ENCODE measurements at places on chromosomes 4 and X.

GRCh38 chr4:3852309-3852708 lies 86.1 kb downstream of the ADRA2C start:
- DNase-seq = no peak

GRCh38 chrX:152733261-152733975 lies at the start of the genes CSAG1 and MAGEA12:
Gene CSAG1 (minus strand): TSS chrX:152733721. CDS start chrX:152732460, 1,261 bp downstream.
Gene MAGEA12 (plus strand): TSS chrX:152733757. CDS start chrX:152736162, 2,405 bp downstream.
- DNase-seq = peak; percentile 76

DNA sequence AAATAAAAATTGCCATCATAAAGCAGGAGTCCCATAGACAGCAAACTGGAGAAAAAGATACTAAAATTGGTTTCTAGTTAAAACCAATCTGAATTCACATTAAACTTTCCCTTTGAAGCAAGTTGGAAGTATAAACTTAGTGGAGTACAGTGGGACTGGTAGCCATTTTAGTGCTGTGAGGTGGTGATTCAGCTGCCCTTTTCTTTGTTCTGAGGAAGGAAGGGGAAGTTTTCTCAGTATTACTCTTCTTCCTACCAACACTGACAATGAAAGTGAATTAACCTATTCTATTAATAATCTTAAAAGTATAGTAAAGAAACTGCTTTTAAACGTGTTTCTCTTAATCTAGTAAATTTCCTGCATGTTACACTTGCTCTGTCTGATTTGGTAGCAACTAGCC lies 36.7 kb downstream of the SLC9A6 start:
- DNase-seq = no peak

GRCh38 chr4:3640587-3640962 lies 108.4 kb upstream of the LRPAP1 start:
- no peak for DNase-seq

DNA sequence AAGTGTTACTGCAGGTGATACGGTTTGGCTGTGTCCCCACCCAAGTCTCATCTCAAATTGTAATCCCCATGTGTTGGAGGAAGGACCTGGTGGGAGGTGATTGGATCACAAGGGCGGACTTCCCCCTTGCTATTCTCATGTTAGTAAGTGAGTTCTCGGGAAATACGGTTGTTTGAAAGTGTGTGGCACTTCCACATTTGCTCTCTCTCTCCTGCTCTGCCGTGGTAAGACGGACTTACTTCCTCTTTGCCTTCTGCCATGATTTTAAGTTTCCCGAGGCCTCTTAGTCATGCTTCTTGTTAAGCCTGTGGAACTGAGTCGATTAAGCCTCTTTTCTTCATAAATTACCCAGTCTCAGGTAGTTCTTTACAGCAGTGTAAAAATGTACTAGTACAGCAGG lies 65.2 kb upstream of the SLC7A11 start:
- DNase-seq = no peak

DNA sequence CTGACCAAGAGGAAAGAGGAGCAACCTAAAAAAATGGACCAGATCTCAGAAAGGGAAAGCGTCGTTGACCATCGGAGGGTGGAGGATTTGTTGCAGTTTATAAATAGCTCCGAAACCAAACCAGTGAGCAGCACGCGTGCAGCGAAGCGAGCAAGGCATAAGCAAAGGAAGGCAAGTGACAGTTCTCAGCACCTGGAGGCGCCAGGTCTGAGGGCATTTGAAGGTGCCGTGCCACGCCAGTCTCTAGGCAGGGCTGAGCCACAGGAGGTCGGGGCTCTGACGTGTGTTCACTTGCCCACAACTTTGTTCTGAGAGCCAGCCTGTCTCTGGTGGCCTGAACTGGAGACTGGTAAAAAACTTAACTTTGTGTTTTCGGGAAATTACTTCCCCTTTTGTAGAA lies 59.7 kb downstream of the TNIP2 start:
- DNase-seq = no peak

GRCh38 chr4:81666491-81666890 lies 194.8 kb upstream of the RASGEF1B start:
- peak; percentile 58 for DNase-seq

- no peak for DNase-seq
Observed at GRCh38 chr4:81607950-81608349, 136.2 kb upstream of the RASGEF1B start.

DNA sequence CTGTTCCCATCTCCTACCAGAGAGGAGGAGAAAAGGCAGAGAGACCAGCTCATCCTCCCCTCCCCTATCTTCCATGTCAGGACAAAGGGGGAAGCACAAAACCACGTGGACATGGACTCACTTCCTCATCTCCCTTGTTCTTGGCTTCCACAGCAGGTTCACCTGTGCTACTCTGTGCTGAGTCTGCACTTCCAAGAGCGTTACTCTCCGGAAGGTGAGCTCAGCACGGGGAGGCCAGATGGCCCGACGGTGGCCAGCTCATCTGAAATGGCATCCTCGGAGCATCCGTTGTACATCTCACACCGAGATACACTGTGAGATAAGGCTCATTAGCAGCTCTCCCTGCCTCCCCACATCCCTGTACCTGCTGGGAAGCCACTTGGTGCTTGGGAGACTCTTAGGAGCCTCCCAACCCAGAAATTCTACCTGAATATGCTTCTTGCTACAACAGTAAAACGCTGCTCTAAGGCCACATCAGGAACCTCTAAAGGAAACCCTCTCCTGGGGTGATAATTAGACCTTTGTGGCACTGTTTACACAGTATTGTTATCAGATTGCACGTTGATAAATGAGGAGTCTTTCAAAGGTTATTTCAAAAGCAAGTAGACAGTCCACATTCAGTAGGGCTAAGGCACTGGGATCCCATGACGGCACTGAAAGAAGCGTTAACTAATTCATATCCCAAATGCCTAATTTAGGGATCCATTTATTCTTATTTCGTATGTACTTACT lies 19.4 kb downstream of the LGI2 start:
- DNase-seq = peak; percentile 96

GRCh38 chr4:185782523-185782922 lies 29.5 kb downstream of the SORBS2 start:
- peak; percentile 1 for DNase-seq

DNA sequence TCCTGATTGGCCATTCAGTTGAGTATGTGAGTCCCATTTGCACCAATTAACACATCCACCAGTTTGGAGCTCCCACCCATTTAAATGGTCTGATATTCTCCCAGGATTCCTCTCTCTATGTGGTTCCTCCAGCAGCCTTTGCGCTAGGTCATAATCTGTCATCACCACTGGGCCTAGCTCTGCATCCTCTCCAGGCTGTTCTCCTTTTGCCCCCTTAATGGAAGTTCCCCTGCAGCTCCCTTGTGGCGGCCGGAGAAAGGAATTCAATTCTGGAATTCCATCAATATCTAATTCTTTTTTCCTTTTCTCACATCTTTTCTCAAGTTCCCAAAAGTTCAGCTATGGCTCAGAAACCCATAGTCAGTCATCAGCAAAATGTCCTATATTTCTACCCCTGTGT lies 2184.4 kb upstream of the AGA start:
- DNase-seq = no peak

DNA sequence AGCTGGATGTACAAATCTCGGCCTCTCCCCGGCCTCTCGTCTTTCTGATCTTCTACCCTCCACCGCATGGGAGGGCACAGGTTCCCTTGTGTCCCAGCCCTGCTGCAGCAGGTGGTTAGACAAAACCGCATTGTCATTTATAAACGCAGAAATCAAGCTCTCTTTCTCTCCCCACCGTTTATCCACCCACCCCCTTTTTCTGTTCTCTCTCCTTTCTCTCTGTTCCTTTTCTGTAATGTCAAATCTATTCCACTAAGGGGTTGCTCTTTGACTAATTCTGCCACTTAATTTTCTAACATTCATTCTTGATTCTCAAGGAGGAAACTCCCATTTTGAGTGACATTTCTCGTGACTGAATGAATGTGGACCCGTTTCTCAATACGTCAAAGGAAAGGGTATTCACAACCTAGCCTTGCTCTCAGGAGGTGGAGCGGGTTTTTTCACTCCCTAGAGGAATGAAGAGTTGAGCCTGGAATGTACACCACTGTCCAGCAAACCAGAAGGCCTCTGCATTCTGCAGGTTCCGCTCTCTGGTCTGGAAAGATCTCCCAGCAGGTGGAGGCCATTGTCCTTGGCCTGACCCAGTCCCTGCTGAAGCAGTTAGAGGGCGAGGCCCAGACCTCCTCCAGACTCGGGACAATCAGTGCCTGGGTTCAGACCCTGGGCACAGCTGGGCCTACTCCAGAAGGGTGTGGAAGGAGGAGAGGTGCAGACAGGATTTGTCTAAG lies 70.9 kb upstream of the ENPP6 start:
- DNase-seq = no peak

DNA sequence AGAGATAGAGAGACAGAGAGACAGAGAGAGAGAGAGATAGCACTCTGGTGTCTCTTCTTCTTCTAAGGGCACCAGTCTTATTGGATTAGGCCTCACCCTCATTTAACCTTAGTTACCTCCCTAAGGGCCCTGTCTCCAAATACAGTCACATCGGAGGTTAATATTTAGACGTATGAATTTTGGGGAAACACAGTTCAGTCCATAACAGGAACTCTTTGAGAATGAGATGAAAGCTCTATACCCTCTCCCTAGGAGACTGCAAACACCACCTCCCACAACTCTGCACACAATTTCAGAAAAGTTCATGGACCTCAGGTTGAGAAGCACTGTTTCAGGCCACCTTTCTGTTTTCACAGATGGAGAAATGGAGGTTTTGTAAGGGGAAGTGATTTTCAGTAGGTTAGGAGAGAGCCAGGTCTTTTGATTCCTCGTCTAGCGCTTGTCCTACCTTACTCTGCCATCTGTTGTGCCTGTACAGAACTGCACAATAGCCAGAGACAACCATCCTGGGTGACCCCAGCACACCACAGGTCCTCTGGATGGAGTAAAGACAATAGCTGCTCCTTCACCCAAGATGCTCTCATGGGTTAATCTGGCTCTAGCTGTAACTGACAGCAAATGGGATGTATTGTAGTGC lies 16.9 kb upstream of the LOC101059915 start:
- DNase-seq = no peak

- DNase-seq = no peak
Observed at GRCh38 chr4:72531322-72531721, 37.7 kb downstream of the ADAMTS3 start.

DNA sequence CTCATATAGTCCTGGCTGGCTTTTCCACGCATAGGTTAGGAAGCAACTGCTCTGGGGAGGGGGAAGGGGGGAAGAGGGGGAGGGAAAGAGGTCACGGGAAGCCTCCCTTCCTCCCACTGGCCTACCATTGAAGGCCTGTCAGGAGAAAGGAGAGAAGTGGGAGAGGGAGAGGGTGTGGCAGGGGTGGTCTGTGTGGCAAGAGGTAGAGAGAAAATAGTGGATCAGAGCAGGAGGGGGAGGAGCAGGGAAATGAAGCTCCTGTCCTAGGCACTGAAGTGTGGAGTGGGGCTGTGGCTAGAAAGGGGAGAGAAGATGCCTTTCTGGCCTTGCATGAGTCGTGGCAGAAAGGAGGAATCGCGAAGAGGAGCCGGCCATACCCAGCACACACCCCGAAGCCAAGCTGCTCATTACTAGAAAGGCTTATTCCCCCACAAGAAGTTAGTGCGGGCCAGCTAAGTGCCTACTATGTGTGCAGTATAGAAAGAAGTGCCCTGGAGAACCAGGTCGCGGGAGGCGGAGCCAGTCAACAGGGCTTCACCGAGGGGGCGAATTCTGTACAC lies 1.1 kb upstream of the TMEM164 start:
- no peak for DNase-seq

DNA sequence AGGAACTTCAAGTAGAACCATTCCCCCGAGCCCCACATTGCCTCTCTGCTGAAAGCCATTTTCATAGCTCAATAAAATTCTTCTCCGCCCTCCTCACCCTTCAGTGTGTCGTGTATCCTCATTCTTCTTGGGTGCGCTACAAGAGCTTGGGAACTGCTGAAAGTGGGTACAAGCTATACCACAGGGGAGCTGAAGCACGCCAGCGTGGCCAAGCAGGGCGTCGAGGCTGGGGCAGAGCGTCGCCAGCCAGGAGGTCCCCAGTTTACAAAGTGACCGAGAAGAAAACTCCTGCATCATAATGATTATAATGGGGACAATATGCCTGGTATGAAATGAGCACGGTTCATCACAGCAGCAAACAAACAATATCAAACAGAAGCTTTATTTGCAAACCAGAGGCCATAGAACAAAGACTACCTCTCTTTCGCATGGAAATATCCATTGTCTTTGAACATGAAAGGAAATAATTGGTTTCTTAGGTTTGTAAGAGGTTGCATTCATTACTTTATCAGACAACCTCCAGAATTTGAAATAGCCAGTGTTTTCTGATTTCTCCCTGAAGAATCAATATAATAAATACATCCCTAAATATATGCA lies 34.3 kb downstream of the RELL1 start:
- no peak for DNase-seq

DNA sequence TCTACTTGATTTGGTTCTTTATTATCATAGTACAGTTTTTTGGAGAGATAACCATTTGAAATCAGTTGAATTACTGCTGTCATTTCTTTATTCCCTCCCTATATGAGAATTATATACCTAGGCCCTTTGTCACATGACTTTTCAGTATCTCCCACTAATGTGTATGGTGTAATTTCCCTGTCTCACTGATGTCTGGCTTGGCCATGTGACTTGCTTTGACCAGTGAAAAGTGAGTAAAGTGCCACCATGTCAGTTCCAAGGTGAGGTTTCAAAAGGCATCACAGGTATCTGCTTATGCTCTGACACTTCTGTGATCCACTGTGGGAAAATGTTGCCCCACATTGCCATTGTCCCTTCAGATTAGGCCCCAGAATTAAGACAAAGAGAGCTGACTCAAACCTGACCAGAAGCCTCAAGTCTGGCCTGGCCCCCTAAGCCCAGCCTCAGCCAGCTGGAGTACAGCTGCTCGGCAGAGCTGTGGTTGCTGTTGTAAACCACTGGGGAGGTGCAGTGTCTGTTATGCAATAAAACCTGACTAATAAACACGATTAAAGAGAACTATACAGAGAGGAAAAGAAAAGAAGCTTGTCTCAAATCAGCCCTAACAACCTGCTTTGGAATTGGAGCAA lies 27.5 kb downstream of the SETD7 start:
- DNase-seq = no peak

DNA sequence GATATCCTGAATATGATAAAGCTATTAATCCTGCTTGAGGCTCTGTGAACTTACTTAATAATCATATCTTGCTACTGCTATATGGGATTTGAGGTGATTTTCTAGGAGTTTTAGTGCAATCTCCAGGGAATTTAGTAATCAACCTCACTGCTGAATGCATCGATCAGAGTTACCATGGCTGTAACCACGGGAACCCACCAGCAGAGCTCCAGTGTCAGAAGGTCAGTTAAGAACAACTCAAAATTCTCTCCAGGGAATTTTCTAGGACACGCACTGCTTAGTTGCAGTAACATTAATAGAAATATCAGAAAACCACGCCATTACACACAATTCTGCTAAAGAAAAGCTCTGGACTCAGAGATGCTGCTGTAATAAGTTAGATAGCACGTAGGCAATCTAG lies 1477.2 kb upstream of the TENM3 start:
- peak; percentile 21 for DNase-seq

GRCh38 chrX:123648028-123648810 lies 84.6 kb downstream of the THOC2 start:
- peak; percentile 45 for DNase-seq

- DNase-seq = no peak
Observed at GRCh38 chr4:62881210-62881609, 1528.0 kb downstream of the TECRL start.

DNA sequence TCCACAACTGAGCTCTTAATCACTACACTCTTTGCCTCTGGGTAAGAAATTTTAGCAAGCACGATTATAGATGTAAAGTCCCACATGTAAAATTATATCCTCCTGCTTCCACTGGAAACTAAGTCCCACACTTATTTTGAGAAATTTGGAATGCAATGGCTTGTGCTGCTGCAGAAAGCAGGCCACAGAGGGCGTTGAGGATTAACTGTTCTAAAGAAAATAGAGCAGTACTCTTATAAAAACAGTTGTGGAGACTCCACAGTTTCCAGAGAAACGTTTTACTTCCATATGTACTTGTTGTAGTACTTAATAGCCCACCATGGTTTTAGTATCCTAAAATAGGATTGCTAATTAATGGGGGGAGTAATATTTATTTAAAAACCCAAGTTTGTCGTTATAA lies 1.7 kb upstream of the CENPC start:
- no peak for DNase-seq

All from NCI-H146 (cell line).